Uterus (tissue), 4 donors: ENCODE measurements at places on chromosomes 5 and 9. TPM values are rescaled to one million over a fixed set of nuclear protein-coding genes. Genes with fewer than 3 reads are reported as not detected.

- H3K36me3 ChIP-seq = no peaks in the 10 kb centered on the region
- H3K4me3 ChIP-seq = no peak overlapping the region
- peak overlapping the region; percentile 99 for H3K27ac ChIP-seq
- DNase-seq = peak; percentile 95
- no peaks in the 10 kb centered on the region for H3K27me3 ChIP-seq
Observed at GRCh38 chr5:132263548-132264261, 6.2 kb downstream of the PDLIM4 start.

GRCh38 chr9:128358090-128358489 is 13.1 kb upstream of the URM1 start:
- H3K36me3 ChIP-seq = no peaks in the 10 kb centered on the region
- H3K4me1 ChIP-seq = no peaks in the 10 kb centered on the region
- no peak overlapping the region for H3K27ac ChIP-seq
- no peak overlapping the region for H3K4me3 ChIP-seq

GRCh38 chr5:171846323-171846722 is 60.7 kb downstream of the SMIM23 start:
- no peak for DNase-seq
- no peak overlapping the region for H3K4me3 ChIP-seq
- no peaks in the 10 kb centered on the region for H3K4me1 ChIP-seq
- H3K27ac ChIP-seq = no peak overlapping the region

DNA sequence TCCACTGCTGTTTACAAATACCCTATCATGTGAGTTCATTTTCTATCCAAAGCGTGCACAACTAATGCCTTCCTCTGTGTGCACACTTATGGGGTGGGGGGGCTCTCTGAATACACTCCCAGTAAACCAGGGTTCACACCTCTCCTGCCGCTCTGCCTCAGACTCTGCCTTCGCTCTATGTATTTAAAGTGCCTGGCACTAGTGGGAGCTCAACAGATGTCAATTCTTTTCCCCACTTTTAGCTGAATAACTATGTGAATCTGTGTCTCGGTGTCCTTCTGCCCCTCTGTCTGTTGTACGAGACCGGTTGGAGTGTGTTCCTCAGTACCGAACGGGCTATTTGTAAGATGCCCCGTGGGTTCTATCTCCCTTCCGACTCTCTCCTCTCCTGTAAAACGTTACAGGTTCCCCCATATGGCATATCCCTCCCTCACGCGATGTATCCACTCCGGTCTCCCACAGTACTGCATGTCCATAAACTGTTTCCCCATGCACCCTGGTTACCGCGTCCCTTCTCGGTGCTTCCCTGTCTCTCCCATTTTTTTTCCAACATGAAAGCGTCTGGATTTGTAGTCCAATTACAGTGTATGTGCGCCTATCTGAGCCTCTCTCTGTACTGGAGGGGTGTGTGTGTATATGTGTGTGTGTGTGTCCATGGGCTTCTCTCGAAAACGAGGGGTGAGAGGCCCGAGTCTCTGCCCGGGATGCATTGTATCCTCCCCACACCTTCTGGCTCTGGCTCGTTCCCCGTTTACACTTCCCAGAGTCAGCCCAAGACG is 1.6 kb downstream of the ELL2 start:
- peak overlapping the region; percentile 83 for H3K4me3 ChIP-seq
- no peaks in the 10 kb centered on the region for H3K36me3 ChIP-seq
- H3K27me3 ChIP-seq = no peaks in the 10 kb centered on the region
- peak overlapping the region; percentile 91 for H3K27ac ChIP-seq

GRCh38 chr5:72531496-72532190 is 24.4 kb upstream of the ZNF366 start:
- DNase-seq = no peak
- no peaks in the 10 kb centered on the region for H3K27me3 ChIP-seq
- no peak overlapping the region for H3K4me3 ChIP-seq
- H3K27ac ChIP-seq = no peak overlapping the region
- H3K4me1 ChIP-seq = no peaks in the 10 kb centered on the region

FOXI1 gene
- not detected for total RNA-seq

- DNase-seq = no peak
- H3K4me3 ChIP-seq = no peak overlapping the region
- H3K27ac ChIP-seq = no peak overlapping the region
- no peaks in the 10 kb centered on the region for H3K36me3 ChIP-seq
- peaks cover 3% of the 10 kb centered on the region for H3K4me1 ChIP-seq
Observed at GRCh38 chr5:102651466-102651865, 103.6 kb upstream of the PAM start.

PHF24 gene
- 1.5 TPM for total RNA-seq

DNA sequence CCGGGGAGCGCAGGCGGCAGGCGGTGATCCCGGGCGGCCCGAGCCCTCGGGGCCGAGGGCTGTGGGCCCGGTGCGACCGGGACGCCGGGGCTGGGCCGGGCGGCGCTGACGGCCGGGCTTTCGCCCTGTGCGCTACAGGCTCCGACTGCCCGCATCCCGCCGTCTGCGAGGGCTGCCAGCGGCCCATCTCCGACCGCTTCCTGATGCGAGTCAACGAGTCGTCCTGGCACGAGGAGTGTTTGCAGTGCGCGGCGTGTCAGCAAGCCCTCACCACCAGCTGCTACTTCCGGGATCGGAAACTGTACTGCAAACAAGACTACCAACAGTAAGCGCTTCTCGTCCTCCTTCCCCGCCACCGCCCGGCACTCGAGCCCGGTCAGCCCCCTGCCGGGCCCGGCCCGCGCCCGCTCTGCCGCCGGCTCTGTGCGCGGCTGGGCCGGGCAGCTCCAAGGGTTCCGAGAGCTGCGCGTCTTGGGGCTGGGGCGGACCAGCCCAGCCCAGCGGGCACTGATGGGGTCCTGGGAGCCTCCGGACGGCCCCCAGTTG is 1.6 kb downstream of the LMX1B start:
- no peak overlapping the region for H3K27ac ChIP-seq
- peaks cover 34% of the 10 kb centered on the region for H3K4me1 ChIP-seq
- H3K36me3 ChIP-seq = no peaks in the 10 kb centered on the region
- H3K4me3 ChIP-seq = no peak overlapping the region
- DNase-seq = no peak

DNA sequence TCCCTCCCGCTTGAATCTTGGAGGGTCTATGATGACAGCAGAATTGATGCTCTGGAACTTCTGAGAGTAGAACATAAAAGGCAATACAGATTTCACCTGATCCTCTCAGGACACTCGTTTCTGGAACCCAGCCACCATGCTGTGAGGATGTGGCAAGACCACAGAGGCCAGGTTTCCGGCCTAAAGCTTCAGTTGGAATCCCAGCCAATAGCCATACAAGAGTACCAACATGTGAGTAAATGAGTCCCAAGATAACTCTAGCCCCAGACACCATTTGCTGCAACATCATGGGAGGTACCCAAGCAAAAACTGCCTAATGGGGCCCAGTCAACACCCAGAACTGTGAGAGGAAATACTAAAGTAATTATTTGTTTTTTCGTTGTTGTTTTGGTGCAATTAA is 65.7 kb upstream of the MARCHF11 start:
- no peaks in the 10 kb centered on the region for H3K27me3 ChIP-seq
- no peaks in the 10 kb centered on the region for H3K36me3 ChIP-seq
- no peak overlapping the region for H3K27ac ChIP-seq
- no peaks in the 10 kb centered on the region for H3K4me1 ChIP-seq
- no peak overlapping the region for H3K4me3 ChIP-seq
- DNase-seq = no peak

DNA sequence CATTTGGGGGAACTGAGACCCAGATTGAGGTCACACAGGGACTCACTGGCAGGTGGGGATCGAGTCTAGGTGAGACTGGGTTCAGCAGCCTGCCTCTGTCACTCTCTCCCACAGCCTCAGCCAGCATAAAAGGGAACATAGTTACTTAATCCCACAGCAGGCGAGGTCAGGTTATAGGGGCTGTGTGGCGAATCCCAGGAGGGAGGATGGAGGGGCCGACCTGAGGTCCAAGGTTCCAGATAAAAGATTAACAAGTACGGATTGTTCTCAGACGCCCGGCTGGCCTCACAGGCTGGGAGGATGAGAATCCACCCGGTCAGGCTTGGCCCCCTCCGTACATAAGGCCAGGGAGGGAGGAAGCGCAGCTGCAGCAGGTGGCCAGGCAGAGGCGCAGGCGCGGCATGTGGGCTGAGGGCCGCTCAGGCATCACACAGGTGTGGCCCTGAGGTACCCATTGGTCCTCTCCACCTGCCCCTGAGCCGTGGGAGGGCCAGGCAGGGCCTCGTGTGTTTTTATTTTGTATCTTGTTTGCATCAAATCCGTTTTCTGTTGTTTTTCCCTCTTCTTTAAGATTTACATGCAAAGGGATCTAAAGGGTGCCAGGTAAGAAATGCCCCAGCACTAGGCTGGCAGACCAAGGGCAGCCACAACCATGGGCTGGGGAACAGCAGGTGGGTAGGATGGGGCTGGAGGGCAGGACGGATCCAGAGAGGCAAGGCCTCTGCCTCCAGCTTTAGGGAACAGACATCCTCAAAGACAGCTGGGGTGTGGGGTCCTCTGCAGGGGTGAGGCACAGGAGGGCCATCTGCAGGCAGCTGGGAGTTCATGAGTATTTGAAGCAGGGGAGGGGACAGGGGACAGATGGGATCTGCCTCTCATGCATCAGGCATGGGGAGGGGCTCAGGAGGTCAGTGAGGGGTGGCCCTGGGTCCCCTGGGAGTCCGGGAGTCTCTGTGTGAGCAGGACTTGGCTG is 3.6 kb downstream of the SUSD3 start:
- no peak for DNase-seq
- no peaks in the 10 kb centered on the region for H3K27me3 ChIP-seq
- H3K27ac ChIP-seq = peak overlapping the region; percentile 95
- H3K4me3 ChIP-seq = no peak overlapping the region
- peaks cover 6% of the 10 kb centered on the region for H3K4me1 ChIP-seq

GRCh38 chr5:164748861-164749260 is 1243.4 kb downstream of the MAT2B start:
- DNase-seq = no peak
- H3K36me3 ChIP-seq = no peaks in the 10 kb centered on the region

GRCh38 chr5:8321272-8321671 is 452.3 kb downstream of the MTRR start:
- H3K27me3 ChIP-seq = no peaks in the 10 kb centered on the region
- no peak overlapping the region for H3K4me3 ChIP-seq
- H3K36me3 ChIP-seq = no peaks in the 10 kb centered on the region
- DNase-seq = no peak
- H3K4me1 ChIP-seq = no peaks in the 10 kb centered on the region

PCDHGB3 gene
- total RNA-seq = 5.9 TPM

GRCh38 chr9:131658377-131659129 is 81.3 kb downstream of the RAPGEF1 start:
- no peak for DNase-seq
- no peak overlapping the region for H3K4me3 ChIP-seq
- H3K36me3 ChIP-seq = no peaks in the 10 kb centered on the region
- H3K27ac ChIP-seq = no peak overlapping the region
- no peaks in the 10 kb centered on the region for H3K4me1 ChIP-seq
- no peaks in the 10 kb centered on the region for H3K27me3 ChIP-seq

MRPS30 gene
- total RNA-seq = 133 TPM

GRCh38 chr9:90616806-90617205 is 25.8 kb downstream of the DIRAS2 start:
- no peaks in the 10 kb centered on the region for H3K4me1 ChIP-seq
- no peak for DNase-seq
- no peaks in the 10 kb centered on the region for H3K27me3 ChIP-seq
- no peak overlapping the region for H3K4me3 ChIP-seq

GRCh38 chr9:36056896-36057295 is 20.2 kb downstream of the RECK start:
- H3K4me1 ChIP-seq = no peaks in the 10 kb centered on the region
- no peak overlapping the region for H3K4me3 ChIP-seq
- no peaks in the 10 kb centered on the region for H3K36me3 ChIP-seq

F2R gene
- 38.7 TPM for total RNA-seq

DNA sequence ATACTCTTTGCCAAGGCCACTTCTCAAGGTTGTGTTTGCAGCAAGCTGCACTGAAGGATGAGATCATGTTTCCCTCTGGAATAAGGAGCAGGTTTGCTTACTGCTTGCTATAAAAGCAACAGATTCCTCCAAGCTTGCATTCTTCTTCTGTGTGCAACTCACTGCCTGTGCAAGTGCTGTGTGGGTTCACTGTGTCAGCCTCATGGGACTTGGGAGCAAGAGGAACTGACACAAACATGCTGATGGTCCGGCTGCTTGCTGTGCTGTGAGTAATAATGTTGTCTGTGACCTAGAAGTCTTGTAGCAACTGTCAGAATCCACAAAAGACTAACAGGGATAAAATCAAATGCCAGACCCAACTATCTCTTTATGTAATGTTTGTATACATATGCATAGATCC is 33.6 kb upstream of the SHC3 start:
- no peaks in the 10 kb centered on the region for H3K4me1 ChIP-seq
- no peaks in the 10 kb centered on the region for H3K27me3 ChIP-seq
- no peaks in the 10 kb centered on the region for H3K36me3 ChIP-seq
- no peak for DNase-seq
- H3K4me3 ChIP-seq = no peak overlapping the region

GRCh38 chr9:124368692-124369091 is 46.5 kb downstream of the PSMB7 start:
- H3K27me3 ChIP-seq = no peaks in the 10 kb centered on the region
- DNase-seq = no peak
- H3K4me1 ChIP-seq = no peaks in the 10 kb centered on the region
- no peak overlapping the region for H3K4me3 ChIP-seq

SH3TC2 gene
- total RNA-seq = 0.29 TPM
